Gastroesophageal sphincter (tissue), 4 donors: ENCODE measurements at places on chromosomes 7 and 10. TPM values are rescaled to one million over a fixed set of nuclear protein-coding genes. Genes with fewer than 3 reads are reported as not detected.

The LSM8 gene
- 18.6 TPM for total RNA-seq

The KLF14 gene
- total RNA-seq: not detected

The RAB18 gene
- total RNA-seq: 40.5 TPM

The CPVL gene
- 24.6 TPM for total RNA-seq

The EBF3 gene
- 4.9 TPM for total RNA-seq

The BUB3 gene
- 73.9 TPM for total RNA-seq

The C10orf67 gene
- total RNA-seq: not detected
